ENCODE measurements at places on chromosomes 4 and X. TPM values are rescaled to one million over a fixed set of nuclear protein-coding genes. Genes with fewer than 3 reads are reported as not detected.
A peak's percentile ranks its signal among the peaks of the same experiment; 100 is the strongest.

DNA sequence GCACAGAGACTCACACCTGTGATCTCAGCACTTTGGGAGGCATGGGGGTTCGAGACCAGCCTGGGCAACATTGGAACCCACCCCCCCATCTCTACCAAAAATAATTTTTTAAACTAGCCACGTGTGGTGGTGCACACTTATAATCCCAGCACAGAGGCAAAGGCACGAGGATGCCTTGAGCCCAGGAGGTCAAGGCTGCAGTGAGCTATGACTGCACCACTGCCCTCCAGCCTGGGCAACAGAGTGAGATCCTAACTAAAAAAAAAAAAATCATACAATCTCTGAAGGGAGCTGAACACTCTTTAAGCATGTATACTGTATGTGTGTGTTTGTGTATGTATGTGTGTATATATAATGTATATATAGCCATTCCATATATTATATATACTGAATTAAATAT lies 2.5 kb upstream of the PRKX start:
- DNase-seq, result no peak

CCDC110 gene
- 3.3 TPM for total RNA-seq

- DNase-seq, result peak; percentile 84
Measured at GRCh38 chrX:39226251-39226650, 425.0 kb downstream of the MID1IP1 start.

MAGEA3 gene
- total RNA-seq, result 116 TPM

CD38 gene
- total RNA-seq, result 0.10 TPM

NMU gene
- total RNA-seq, result 7.3 TPM

- no peak for DNase-seq
Measured at GRCh38 chr4:163221467-163221866, 54.8 kb upstream of the NAF1 start.

- no peak for DNase-seq
Measured at GRCh38 chr4:105631818-105632400, 76.6 kb downstream of the INTS12 start.

DNA sequence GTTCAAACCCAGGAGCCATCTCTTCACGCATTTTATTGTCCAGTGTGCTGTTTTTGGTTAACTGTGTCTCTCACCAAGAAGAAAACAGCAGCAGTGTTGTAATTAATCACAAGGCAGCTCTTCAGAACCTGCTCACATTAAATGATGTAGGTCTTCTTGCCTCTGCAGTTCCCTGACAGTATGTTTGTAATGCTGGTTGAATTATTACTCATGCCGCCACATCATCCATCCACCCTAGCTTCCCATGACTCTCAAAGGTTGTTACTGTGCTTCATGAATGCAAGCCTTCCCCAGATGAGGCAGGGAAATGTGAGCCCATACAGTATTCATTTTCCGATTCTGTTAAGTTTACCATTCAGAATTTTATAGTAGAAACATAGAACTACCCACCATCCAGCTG lies 17.4 kb downstream of the TLR10 start:
- no peak for DNase-seq

ARHGAP6 gene
- not detected for total RNA-seq

- no peak for DNase-seq
Measured at GRCh38 chr4:102348701-102349100, 3.4 kb upstream of the SLC39A8 start.

DNA sequence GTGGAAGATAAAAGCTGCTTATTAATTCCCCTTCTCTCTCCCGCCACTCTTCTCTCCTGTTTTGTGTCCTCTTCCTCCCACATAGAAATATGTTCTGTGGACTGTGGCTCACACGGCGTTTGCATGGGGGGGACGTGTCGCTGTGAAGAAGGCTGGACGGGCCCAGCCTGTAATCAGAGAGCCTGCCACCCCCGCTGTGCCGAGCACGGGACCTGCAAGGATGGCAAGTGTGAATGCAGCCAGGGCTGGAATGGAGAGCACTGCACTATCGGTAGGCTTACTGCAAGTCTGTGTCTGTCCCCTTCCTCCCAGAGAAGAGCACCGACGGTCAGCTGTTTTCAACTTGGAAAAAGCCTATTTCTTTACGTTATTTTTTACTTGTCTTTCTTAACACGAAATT lies 229.1 kb downstream of the DCTD start:
- no peak for DNase-seq

- no peak for DNase-seq
Measured at GRCh38 chr4:100494166-100494565, 23.7 kb downstream of the EMCN start.

- no peak for DNase-seq
Measured at GRCh38 chr4:17521595-17521994, 6.6 kb downstream of the CLRN2 start.

DNA sequence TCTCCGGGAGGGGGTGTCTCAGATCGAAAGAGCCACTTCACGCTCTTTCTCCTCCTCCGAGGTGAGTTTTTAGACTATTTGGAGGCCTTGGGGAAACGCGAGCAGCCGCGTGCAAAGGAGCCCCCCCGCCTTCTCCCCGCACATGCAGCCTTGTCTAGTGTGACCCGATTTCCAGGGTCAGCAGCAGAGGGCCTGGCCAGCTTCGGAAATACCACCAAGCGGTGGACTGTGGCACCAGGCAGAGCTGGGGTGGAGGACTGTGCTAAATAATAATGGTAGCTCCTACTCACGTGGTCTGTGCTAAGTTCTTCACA lies 79.3 kb upstream of the BCOR start:
- peak; percentile 38 for DNase-seq

STAG2 gene
- total RNA-seq, result 53.1 TPM

DNA sequence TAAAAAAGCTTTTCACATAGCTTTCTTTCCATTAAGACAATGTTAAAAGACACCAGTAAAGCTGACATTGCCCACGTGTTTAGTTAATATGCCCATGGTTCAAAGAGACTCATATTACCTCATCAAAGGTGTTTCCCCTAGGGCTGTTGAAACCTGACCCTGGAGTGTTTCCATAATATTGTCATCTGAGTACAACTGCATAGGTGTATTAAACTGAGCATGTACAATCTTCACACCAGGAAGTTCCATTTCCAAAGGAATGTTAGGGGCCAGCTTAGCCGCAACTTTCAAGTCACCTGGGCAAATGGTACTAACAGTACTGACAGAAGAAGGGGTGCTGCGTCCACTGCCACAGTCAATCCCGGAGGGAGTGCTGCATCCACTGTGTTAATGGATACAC lies 27.1 kb downstream of the PDLIM3 start:
- no peak for DNase-seq

SLC34A2 gene
- total RNA-seq, result not detected

PRDM5 gene
- 11.4 TPM for total RNA-seq
